Activated CD4-positive, alpha-beta T cell treated with anti-CD3 and anti-CD28 coated beads for 36 hours (primary cell): ENCODE measurements at places on chromosomes 11 and 22. TPM values are rescaled to one million over a fixed set of nuclear protein-coding genes. Genes with fewer than 3 reads are reported as not detected.
A peak's percentile ranks its signal among the peaks of the same experiment; 100 is the strongest.

- peak; percentile 46 for DNase-seq
These were observed 3.7 kb downstream of the PTPRCAP start for GRCh38 chr11:67433536-67434394.

DNA sequence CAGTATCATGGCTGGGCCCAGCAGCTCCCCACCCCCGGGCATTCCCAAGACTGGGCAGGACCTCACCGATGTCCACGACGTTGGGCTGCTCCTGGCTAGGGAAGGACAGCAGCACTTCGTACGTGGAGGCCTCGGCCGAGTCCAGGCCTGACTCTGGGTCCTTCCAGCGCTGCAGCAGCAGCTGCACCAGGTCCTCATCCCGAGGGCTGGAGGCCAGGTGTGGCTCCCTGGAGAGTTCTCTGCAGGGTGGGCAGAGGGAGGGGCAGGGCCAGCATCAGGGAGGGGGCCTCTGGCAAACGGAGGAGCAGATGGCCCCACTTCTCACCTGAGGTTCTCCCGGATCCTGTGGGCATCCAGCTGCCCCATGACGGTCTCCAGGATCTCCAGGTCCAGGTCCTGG lies 341 bp downstream of the NAALADL1 start:
- DNase-seq: no peak

DNA sequence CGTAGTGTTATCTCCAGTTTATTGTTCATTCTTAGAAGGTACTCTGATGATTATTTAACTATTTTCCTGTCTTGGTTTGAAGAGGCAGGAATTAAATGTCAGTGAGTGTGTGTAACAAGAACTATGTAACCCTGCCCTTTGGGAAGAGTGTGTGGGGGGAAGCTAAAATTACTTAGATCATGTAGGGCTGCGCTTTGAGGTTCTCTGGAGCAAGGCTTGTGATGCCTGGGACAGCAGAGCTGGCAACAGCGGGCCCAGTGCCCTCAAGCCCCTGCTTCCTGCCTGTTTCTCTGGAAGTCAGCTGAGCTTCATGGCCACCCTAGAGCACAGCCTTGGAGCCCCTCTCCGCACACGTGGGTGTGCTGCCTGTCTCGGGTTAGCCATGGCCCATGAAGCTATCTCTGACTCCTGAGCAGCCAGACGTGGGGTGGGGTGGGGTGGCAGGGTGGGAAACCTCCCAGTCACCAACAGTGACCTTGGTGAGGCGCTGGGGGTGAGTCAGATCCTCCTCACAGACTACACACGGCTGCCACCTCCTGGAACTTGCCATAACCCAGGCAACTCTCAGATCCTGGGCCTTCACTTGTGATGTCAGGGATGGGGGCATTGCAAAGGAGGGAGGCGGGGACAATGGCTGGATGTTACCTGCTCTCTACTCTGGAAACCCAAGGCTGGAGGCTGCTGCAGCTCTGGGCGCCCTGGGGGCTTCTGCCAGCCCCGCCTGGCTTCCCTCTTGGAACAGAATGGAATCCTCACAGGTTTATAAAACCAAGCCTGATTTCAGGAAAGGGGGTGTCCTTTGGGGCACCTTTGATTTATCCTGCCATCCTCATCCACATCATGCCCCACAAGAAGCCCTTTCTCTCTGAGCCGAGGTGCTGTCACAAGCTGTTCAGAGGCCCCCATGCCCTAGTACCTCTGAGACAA lies 88.6 kb downstream of the SNX19 start:
- peak; percentile 54 for DNase-seq

- DNase-seq: peak; percentile 40
These were observed 5.4 kb downstream of the FADS2 start for GRCh38 chr11:61833471-61833870.

DNA sequence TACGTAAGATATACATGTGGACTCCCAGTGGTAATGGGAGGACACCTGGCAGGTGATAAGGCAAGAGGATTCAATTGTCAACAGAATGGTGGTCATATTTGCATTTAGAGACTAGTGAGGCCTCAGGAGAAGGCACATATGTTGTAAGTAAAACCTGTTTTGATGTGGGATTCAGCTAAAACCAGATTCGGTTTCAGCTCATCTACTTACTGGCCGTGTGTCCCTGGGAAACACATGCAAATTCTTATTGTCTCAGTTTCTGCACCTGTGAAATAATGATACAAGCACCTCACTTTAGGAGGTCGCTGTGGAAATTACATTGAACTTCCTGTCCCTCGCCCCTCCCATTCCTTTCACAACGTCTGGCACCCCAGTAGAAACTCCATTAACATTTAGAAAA lies 78.9 kb upstream of the FIBIN start:
- no peak for DNase-seq

The OR6T1 gene
- not detected for total RNA-seq

GRCh38 chr11:90124371-90124770 lies 10.1 kb upstream of the NAALAD2 start:
- DNase-seq: no peak

The AGBL2 gene
- total RNA-seq: 3.5 TPM

DNA sequence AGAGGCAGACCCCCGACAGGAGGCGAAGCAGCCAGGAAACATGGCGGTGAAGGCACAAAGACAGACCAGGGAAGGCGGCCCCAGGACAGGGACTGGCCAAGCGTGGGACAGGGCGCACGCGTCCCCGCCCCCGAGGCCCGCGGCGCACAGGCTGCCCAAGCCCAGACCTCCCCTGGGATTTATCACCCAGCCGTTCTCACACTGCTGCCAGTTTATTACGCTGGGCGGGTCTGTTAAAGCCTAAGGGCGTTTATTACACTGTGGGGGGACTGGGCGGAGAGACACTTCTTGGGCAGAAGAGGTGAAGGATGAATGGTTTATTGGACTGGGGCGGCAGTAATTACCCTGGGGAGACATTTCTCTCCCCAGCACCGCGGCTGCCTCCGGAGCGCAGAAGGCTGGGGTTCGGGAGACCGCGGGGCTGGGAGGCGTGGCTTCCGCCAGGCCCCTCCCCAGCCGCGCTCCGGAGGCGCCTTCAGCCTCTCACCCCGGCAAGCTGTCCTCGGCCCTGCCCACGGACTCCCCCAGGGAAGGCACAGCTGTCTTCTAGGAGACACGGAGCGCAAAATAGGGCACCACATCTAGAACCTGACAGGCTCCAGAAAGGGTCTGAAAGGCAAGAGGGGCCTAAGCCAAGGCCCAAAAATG lies 47.1 kb downstream of the SLC22A12 start:
- DNase-seq: no peak

DNA sequence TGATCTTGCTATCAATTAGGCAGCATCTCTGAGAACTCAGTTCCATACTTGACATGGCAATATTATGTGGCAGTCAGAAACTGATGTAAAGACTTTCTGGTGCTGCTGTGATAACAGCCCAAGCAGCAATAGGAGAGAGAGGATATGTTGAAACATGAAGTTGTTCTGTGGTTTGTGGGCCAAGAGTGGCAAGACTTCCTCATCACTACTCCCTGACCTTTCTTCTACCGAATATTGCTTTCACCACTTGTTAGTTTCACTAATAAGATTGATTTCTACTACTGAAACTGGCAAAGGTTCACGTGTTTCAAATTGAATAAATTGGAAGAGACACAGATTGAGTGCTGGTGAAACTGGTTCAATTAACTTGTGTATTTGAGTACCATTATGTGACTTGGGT lies 852.6 kb upstream of the RAG2 start:
- no peak for DNase-seq

GRCh38 chr11:44096360-44097185 lies 1.1 kb downstream of the EXT2 start:
- DNase-seq: no peak

The CCDC87 gene
- 0.09 TPM for total RNA-seq

DNA sequence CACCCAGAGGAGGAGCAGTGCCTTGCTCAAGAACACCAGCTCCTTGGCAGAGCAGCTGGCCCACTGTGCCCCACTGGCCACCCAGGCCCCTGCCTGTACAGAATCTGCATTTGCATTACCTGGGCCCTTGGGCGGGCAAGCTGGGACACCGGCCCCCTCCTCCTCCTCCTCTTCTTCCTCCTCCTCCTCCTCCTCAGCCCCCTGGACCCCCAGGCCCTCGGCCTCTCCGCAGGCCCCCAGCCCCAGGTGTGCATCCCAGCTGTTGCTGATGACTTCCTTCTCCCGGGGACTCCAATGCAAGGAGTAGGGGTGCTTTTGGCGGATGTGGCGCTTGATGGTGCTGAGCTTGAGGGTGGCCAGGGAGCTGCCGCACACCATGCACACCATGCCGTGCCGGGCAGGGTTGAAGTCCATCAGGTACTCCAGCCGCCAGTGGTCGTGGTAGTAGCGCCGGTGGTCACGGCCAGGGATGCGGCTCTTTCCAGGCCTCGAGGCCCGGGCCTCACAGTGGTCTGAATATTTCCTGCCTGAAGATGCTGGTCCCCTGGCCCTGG lies 2.8 kb downstream of the ZFTA start:
- DNase-seq: no peak

GRCh38 chr22:47139013-47139789 lies 376.8 kb downstream of the TBC1D22A start:
- DNase-seq: no peak

GRCh38 chr22:47035425-47035881 lies 273.0 kb downstream of the TBC1D22A start:
- DNase-seq: no peak

GRCh38 chr11:1760351-1761109 lies 3.2 kb downstream of the CTSD start:
- no peak for DNase-seq

The SIK2 gene
- 6.0 TPM for total RNA-seq

DNA sequence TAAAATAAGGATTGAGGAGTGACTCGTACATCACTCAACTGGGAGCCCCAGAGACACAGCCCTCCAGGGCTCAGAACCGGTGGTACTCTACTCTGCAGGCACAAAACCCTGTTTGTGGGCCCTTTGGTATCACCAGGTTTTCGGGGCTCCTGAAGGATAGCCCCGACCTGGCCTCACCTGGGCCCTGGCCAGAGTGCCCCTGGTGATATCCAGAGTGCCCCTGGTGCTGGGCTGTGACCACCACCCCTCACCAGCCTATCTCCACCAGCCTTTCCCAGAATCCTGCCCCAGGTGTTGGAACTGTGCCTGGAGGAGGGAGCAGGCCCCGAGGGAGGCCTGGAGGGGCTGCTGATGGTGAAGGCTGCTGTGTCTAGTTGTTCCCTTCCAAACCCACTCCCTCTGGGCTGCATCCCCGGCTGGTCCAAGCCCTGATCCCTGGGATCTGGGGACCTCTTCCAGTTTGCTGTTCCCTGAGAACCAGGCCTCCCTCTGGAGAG lies 2.2 kb upstream of the GGT5 start:
- DNase-seq: no peak

- no peak for DNase-seq
These were observed 35.6 kb downstream of the MPPED1 start for GRCh38 chr22:43447380-43447779.

The MYOD1 gene
- total RNA-seq: not detected

- peak; percentile 69 for DNase-seq
These were observed 75.4 kb downstream of the MAML2 start for GRCh38 chr11:96267496-96268032.

The KCNK4 gene
- not detected for total RNA-seq

GRCh38 chr11:3135481-3136440 lies 29.3 kb downstream of the OSBPL5 start:
- no peak for DNase-seq

DNA sequence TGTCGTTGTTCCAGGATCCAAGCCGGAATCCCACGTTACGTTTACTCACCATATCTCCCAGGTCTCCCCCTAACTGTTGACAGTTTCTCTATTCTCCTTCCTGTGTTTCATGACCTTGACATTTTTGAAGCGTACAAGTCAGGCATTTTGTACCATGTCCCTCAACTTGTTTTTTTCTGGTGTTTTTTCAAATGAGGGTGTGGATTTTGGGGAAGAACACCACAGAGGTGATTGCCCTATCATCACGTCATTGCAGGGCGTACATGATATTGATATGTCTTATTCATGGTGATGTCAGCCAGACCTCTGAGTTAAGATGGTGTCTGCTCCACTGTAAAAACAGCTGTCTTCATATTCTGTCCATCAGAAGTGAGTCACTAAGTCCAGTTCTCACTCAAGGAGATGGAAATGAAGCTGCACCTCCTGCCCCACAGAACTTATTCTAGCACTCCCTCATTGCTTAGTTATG lies 28.3 kb upstream of the SOX10 start:
- DNase-seq: no peak

- no peak for DNase-seq
These were observed 24.9 kb downstream of the LRRC10B start for GRCh38 chr11:61533401-61533800.

The KRTAP5-9 gene
- 0.21 TPM for total RNA-seq

DNA sequence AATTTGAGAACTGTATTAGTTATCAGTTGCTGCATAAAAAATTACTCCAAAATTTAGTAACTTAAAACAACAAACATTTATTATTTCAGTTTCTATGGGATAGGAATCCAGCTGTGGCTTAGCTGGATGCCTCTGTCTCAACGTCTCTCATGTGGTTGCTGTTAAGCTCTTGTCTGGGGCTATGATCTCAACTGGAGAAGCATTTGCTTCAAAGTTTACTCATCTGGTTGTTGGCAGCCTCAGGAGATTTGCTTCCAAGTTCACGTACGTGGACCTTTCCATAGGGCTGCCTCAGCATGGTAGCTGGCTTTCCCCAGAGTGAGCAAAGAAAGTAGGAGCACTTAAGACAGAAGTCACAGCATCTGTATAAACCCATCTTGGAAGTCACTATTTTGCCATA lies 144.9 kb upstream of the SESN3 start:
- DNase-seq: no peak

The HTR3B gene
- total RNA-seq: not detected

DNA sequence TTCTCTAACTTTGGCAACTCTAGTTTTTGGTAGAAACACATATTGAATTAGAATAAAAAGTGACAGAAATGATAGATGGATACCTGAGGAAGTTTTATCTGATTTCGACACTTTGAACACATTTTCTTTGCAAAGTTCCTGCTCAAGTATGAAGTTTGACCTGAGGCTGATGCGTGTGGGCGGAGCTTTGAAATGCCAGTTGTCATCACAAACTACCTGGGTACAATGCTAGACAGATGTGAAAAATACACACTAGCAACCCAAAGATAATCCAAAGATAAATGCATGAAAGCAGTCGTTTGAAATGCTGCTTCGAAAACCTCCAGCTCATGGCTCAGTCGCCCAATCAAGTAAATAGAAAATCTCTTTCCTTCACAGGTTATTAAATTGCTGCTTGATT lies 54.8 kb downstream of the CD44 start:
- DNase-seq: no peak
